ENCODE measurements at places on chromosomes 11 and 22.

GRCh38 chr22:30396871-30397655 lies at the start of gene SEC14L2:
Gene SEC14L2, plus strand, starts transcription at chr22:30397018. Its CDS starts 99 bp downstream, at chr22:30397117.
- DNase-seq = no peak

GRCh38 chr11:78100261-78100660 lies 20.6 kb upstream of the NDUFC2 start:
- DNase-seq = no peak

DNA sequence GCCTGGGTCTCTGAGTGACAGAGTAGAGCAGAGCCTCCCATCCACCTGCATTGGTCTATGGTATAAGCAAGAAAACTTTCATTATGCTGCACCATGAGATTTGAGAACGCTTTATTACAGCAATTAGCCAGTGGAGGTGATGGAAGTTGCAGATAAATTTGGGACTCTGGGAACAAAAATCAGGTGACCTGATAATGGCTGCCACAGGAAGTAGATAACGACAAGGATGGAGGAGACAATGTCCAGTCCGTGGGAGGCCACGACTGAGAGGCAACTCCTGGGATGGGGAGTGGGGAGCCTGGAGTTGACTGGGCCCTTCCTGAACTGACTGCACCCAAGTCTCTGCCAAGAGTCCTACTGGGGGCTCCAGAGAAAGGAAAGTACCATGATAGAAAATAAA lies 4.7 kb downstream of the MRGPRD start:
- DNase-seq = no peak

GRCh38 chr22:20583471-20583922 lies 76.1 kb downstream of the MED15 start:
- no peak for DNase-seq

GRCh38 chr11:13105237-13105844 lies 96.2 kb downstream of the RASSF10 start:
- DNase-seq = no peak

- no peak for DNase-seq
Measured at GRCh38 chr11:8720868-8721608, 38.4 kb downstream of the RPL27A start.

GRCh38 chr11:64045700-64046099 lies 10.0 kb downstream of the FLRT1 start:
- DNase-seq = no peak

DNA sequence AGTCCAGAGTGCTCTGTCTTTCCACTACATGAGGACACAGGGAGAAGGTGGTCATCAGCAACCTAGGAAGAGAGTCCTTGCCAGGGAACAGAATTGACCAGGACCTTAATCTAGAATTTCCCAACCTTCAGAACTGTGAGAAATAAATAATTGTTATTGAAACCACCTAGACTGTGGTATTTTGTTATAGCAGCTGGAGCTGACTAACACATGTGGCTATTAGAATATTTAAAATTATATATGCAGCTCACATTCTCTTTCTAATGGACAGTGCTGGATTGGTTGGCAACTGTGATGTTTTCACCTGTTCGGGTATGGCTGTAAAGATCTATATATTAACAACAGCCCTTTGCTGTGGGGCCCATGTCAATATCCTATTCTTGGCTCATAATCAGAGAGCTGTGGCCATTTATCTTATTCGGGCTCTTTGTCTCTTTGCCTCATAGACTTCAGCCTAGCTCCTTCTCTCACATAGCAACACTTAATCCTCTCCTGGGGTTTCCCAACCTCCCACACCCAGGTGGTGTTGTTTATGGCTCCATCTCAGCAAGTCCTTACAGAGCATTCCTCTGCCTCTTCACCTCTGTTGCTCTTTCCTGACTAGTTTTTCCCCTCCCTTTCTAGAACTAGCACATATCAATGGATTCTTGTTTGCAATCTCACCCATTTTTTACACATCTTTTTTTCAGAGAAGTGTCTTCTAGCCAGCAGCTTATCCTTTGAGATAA lies 46.4 kb upstream of the AMOTL1 start:
- DNase-seq = no peak

DNA sequence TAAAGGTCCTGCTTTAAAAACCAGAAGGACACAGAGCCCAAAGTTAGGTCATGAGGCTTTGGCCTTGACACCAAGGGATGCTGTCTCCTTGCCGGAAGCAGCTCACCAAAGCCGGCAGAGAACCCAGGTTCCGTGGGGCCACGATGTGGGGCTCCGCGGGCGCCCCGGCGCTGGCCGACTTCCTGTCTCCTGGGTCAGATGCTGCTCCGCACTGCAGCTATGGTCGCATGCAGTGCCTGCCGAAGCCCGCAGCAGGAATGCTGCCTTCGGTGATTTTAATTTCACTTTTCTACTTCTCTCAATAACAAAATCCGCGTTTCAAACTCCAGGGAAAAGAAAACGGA lies 454 bp upstream of the OTUB1 start:
- DNase-seq = no peak

DNA sequence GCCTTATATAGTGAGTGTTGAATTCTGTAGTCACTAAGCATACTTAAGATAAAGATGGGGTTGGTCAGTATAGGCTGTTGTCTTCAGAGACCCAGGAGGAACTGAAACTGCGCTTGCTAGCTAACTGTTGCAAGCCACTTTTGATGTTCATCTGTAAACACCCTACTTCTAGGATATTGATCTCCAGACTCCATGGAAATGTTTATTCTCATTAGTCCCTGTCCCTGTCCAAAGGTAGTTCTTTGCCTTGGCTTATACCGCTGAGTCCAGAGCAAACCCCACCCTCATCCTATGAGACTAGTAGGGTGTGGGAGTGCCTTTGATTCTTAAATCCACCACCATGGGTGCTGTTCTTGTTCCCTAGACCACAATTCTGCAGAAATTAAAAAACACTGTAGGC lies 36.4 kb downstream of the DEPDC5 start:
- no peak for DNase-seq

GRCh38 chr22:33329398-33329797 lies 271.2 kb upstream of the SYN3 start:
- DNase-seq = no peak

- DNase-seq = no peak
Measured at GRCh38 chr11:110527146-110527545, 97.4 kb downstream of the FDX1 start.

- no peak for DNase-seq
Measured at GRCh38 chr11:76169473-76169896, 36.8 kb downstream of the WNT11 start.

DNA sequence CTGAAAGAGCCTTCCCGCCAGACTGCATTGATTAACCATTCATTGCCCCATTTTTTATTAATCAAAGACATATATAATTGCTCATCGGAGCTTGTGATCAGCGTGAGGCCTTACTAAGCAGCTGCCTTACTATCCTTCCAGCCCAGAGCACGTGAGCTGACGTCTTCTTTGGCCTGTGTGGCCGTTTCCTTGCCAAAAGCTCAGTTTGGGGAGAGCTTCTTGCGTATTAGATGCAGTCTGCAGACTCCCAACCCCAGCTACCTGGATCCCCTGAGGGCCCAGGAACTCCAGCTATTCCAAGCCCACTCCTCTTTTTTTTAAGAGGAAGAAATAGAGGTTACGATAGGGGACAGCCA lies 784 bp upstream of the SLC43A3 start:
- no peak for DNase-seq

DNA sequence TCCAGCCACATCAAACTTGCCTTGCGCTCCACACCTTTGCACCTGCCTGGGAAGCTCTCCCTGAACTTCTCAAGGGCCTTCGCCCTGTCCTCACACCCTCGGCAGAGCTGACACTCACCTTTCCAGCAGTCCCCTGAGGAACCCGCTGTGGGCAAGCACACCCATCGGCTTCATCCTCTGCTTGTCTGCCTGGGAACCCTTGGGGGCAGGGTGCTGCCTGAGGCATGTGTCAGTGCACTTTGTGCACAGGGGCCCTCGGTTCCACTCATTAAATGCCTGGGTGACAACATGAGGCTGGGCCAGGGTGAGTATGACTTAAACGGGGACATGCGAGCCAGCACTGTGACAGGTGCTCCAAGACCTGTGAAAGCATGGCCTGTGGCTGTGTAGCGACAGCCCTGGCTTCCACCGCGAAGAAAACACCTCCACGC lies 2.6 kb upstream of the LRFN4 start:
- DNase-seq = no peak

- DNase-seq = no peak
Measured at GRCh38 chr11:81420668-81421250, 1312.9 kb downstream of the FAM181B start.

DNA sequence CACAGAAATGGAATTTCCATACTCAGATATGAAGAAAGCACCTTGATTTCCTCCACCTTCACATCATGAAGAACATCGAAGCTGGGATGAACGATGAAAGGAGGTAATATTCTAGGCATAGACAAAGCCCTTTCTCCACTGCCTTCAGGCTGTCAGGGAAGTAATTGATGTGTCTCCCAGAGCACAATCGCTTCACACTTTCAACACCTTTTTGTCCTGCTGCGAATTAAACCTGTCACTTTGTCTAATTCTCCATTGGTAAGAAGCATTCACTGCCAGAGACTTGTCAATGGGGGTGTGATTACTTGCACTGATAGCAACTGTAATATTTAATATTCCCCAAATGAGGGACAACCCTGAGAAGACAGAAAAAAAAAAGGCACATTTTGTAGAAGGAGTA lies 260.1 kb downstream of the ETS1 start:
- DNase-seq = no peak

DNA sequence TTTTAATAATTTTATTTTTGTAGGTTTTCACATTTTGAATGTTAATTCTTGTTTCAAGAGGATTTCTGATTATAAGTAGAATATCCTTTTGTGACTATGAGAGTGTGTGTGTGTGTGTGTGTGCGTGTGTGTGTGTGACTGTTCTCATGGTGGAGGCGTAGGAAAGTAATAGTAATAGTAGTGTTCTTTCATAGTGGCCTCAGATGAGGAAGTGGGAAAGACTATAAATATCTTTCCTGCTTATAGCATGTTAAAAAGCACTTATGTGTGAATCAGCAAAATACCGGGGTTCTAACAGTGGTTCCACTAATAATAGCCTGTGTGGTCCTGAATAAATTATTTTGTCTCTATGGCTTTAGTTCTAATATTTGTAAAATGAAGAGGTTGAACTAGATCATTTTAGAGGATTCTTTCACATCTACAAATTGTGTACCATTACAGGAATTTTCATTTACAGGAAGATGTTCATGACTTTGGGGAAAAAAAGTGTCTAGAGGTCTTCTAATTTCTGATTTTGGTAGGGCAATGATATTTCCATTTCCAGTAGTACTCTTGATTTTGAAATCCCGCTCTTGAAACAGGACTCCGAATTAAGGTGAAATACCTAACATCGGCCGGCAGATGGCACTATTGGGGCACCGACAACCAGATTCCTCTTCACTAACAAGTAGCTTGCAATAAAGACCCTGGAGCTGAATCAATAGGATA lies 29.9 kb upstream of the OR10G7 start:
- DNase-seq = peak; percentile 38
